ENCODE measurements at places on chromosomes 12 and 14.

DNA sequence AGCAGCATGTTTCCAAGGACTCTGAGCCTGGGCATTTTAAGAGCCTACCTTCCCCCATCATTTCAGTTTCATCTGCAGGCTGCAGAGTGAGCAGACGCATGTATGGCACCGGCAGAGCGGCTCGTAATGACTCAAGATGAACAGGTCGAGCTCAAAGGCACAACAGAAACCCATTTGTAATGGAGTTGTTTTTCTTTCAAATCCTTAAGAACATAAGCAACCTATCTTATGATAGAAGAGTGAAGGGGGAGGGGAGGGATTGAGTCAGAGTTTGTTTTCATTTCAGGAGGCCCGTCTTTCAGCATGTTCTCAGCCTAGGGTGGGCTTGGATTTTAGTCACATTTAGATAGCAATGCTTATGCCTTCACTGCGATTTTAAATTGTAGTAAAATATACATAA lies 54.9 kb upstream of the CISTR start:
- DNase-seq = no peak

DNA sequence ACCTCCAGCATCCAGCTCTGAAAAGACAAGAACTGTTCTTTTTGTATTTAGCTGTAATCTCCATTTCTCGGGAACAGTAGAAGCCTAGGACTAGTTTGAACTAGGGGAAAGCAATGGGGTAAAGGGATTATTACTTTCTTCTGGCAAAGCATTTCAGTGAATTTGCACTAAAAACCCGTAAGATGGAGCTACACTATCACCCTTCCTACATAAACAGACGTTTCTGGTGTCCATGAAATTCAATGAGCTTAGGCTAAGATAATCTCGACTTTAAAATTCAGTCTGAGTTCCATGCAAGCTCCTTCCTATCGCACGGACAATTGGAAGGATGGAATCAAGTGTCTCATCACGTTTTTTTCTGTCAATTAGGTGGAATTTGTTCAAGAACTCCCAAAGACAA lies 24.0 kb downstream of the ACSM4 start:
- DNase-seq = no peak

DNA sequence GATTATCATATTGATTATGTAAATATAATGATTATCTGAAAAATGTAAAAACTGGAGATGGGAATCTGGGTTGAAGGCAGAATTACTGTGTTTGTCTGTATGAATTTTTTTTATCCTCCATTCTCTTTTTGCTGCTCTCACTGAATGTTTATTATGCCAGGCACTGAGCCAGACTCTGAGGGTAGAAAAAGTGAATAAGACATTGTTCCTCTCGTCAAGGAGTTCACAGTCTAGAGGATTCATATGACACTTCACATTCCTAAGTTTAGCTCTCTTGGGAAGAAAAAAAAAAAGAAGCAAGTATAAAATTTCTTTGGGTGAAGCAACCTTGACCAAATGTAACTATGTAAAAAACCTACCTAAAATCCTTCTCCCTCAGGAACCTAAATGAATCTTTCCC lies 120.9 kb upstream of the LMO3 start:
- no peak for DNase-seq

DNA sequence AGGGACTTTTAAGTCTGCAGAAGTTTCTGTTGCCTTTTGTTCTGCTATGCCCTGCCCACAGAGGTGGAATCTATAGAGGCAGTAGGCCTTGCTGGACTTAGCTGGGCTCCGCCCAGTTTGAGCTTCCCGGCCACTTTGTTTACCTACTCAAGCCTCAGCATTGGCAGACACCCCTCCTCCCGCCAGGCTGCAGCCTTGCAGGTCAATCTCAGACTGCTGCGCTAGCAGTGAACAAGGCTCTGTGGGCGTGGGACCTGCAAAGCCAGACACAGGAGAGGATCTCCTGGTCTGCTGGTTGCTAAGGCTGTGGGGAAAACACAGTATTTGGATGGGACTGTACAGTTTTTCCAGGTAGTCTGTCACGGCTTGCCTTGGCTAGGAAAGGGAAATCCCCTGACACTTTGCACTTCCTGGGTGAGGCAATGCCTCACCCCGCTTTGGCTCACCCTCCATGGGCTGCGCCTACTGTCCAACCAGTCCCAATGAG lies 43.7 kb downstream of the CCDC59 start:
- no peak for DNase-seq

- no peak for DNase-seq
These were observed 1888.1 kb upstream of the SEL1L start for GRCh38 chr14:83421711-83422110.

GRCh38 chr14:60346706-60347105 lies 97.7 kb downstream of the PPM1A start:
- no peak for DNase-seq

DNA sequence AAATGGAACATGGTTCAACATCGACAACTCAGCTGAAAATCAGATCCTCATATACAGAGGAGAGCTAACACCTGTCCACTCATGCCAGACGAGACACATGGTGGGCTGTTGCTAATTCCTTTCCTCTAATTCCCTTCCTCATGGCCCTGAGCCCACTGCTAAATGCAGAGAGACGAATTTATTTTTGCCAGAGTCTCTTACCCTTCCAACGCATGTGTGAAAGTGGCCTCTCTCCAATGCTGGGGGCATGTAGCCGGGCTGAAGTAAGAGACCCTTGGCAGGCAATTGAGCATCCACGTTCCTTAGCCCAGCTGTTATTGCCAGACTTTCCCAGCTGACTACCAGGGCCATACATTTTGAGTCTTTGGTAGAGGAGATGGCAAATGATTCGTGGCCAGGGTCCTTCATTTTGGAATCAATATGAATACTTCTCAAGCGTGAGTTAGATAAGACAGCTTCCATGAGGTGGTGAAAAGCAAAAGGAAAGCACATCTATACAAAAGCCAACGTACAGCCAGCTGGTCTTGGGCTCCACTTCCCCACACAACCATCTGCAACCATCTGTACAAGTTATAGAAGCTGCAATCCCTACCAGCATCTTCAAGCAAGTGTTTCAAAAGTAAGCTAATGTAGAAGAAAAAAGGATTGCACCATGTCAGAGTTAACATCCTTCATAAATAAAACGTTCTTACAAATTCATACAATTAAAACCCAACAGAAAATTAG lies 28.6 kb downstream of the CORO1C start:
- DNase-seq = no peak

- DNase-seq = no peak
These were observed 45.5 kb downstream of the MGST1 start for GRCh38 chr12:16392846-16393535.

GRCh38 chr14:64654246-64654900 lies 49.9 kb upstream of the PLEKHG3 start:
- DNase-seq = no peak
